ENCODE measurements at places on chromosomes 12 and 14.

DNA sequence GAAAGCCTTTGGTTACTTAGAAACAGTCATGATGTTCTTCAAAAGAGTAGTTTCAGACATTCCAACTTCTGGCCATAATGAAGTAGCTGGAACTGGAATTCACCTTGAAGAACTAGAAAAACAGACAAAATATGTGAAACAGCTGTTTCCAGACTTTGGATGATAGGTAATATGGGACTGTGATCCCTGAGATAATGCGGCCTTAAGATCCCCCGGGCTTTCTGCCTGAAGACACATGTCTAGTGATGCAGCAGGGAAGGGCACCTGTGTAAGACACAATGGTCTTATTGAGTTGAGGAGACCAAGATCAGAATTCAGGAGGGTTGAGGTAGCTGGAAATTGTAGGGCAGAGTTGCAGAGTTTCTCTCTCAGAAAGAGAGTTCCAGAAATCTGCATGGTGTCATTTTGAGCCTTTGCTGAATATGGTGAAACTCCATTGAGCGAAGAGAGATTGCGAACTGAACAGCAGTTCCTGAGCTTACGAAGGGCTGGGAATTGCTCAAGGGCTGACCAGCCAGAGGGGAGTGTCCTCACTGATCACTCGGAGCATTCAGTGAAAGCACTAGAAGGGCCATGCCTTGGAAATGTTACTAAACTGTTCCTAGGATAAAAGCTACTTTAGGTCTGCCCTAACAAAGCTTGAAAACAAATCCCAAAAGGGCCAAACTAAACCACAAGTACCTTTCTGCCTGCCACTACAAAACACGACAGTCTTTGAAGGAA lies 41.7 kb upstream of the FRS2 start:
- no peak for DNase-seq

DNA sequence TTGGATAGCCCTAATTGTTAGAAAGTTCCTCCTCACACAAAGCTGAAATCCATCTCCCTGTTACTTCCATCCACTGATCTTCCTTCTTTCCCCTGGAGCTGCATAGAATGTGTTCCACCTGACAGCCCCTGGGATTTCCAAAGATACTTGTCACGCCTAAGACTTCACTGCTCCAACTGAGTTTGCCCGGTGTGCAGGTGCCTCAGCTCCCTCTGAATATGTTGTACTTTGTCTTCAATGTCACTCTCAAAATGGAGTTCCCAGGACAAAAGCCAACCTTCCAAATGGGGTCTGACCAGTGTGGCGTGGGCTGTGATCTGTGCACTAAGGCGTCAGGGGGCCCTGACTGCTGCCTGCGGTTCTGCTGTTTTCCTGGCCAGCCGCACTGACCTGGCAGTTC lies 42.8 kb downstream of the CACNA2D4 start:
- DNase-seq = no peak

DNA sequence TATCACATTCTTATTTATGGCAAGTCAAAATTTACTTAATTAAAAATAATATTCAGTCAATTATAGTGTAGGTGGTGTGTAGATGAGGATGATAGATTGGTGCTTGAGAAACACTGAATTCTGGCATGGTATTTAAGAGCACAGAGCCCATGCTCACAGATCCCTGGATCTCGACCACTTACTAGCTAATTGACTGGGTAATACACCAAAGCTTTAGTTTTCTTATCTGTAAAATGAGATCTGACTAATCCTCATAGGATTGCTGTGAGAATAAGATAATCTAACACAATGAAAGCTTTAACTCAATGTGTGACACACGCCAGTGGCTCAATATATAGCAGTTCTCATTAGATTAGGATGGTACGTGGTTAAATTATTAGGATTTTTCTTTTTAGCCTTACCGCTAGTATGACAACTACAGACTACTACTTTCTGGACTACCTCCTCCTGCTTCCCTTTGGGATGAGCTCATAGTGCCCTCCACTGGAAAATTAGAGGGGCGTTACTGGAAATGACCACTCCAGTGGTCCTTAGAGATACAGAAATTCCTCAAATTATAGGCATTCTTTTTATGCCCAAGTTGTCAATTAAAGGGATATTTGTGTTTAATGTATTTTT lies 482.8 kb upstream of the TBX3 start:
- DNase-seq = no peak

GRCh38 chr12:121845701-121846100 lies 13.0 kb downstream of the HPD start:
- DNase-seq = no peak

- no peak for DNase-seq
These were observed 55.4 kb downstream of the IRAK3 start for GRCh38 chr12:66244446-66244845.

DNA sequence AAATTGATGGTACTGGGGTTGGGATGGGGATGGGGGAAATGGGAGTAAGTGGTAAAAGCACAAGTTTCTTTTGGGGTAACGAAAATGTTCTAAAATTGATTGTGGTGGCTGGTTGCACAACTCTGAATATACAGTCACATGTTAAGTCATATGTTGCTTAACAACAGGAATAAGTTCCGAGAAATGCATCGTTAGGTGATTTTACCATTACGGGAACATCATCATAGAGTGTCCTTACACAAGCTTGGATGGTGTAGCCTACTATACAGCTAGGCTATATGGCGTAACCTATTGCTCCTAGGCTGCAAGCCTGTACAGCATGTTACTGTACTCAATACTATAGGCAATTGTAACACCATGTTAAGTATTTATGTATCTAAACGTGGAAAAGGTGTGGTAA lies 31.0 kb downstream of the ITGA7 start:
- no peak for DNase-seq
